ENCODE measurements at places on chromosomes 16 and 17.

GRCh38 chr16:23781176-23781575 lies 26.4 kb downstream of the CHP2 start:
- DNase-seq = no peak

DNA sequence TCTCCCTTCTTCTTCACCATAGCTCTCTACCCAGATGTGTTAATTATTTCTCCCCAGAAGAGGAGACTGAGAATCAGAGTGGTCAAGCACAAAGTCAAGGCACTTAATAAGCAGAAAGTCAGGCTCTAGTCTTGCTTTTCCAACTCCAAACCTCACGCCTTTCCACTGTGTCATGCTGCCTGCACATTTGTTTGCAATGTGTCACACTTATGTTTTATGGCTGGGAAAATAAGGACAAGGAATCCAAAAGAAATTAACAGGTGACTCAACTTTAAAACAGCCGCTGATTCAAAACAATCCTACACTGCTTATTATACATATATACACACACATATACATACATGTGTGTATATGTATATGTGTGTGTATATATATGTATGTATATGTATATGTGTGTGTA lies 255.7 kb upstream of the DYNLRB2 start:
- DNase-seq = no peak

- no peak for DNase-seq
These were observed 48.5 kb downstream of the CDH13 start for GRCh38 chr16:82675300-82675699.

- DNase-seq = no peak
These were observed 39.3 kb downstream of the SMG6 start for GRCh38 chr17:2264067-2264860.

- DNase-seq = no peak
These were observed 194.4 kb downstream of the ANKFN1 start for GRCh38 chr17:56347639-56348038.

- no peak for DNase-seq
These were observed 74.8 kb upstream of the GRIN2A start for GRCh38 chr16:10256784-10257641.

GRCh38 chr16:10558746-10559641 lies 21.4 kb downstream of the EMP2 start:
- DNase-seq = no peak

GRCh38 chr17:44688675-44689476 lies 700 bp downstream of the CCDC43 start:
- DNase-seq = no peak

DNA sequence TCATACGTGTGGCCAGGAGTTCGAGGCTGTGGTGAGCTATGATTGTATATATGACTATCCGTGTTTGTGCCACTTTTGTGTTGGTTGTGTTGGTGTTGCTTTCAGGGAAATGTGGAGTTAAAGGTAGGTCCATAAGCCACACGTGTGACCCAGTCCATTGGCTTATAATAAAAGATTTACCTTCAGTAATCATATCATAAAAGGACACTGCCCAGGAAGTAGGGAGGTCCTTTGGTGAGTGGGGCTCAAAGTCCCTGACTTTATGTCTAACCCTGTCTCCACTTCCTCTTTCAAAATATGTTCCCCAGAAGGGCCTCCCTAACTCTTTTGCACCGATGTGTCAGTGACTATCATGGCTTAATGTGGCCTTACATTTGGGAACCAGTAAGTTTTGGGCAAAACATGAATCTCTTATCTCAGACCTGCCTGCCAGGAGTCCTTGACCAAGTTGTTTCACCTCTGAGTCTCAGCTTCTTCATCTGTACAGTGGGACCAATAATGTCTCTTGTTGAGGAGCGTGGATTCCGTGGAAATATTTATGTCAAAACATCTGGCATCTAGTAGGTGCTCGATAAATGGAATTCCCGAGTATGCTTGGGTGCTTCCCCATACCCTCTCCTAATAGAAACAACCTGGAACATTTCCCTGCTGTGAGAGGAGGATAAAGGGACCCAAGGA lies 4.8 kb downstream of the TNP2 start:
- no peak for DNase-seq

DNA sequence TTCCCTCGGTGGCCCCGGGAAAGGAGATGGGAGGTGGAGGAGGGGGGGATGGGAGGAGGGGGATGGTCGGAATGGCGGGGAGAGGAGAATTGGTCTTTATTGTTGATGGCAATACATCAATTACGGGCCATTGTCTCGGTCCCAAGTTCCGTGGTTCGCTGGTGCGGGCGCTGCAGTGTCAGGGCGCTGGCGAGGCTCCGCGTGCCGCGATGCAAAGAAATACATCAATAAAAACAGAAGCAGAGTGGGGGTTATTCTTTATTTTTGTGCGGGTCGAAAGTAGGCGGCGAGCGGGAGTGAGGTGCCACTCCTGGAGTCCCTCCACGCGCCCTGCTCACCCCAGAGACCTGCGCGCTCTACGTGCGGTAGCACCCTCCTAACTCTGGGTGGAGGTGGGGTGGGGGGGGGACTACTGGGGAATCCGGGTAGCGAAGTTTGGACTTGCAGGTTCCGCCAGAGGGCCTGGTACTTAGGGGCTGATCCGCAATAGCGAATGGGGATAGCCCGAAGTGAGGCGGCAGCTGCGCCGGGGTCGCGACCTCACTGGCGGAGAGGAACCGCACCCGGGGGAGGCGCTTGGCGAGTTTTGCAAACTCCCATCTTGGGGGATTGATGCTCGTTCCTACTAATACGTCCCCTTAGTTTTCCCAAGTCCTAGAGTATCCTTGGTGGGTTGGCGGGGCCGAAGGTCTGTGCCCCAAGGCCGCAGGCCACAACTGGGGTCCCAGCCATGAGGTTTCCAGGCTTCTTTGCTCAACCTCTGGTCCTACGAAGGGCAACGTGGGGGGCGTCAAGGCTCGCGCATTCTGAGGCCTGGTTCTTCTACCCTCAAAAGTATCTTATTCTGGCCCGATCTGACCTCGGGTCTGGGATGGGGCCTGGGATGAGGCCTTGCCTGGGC lies 3.5 kb upstream of the SALL1 start:
- no peak for DNase-seq

GRCh38 chr17:71995590-71995989 lies 125.2 kb upstream of the SOX9 start:
- DNase-seq = no peak

- no peak for DNase-seq
These were observed 158.6 kb downstream of the PMP22 start for GRCh38 chr17:15106540-15106939.

DNA sequence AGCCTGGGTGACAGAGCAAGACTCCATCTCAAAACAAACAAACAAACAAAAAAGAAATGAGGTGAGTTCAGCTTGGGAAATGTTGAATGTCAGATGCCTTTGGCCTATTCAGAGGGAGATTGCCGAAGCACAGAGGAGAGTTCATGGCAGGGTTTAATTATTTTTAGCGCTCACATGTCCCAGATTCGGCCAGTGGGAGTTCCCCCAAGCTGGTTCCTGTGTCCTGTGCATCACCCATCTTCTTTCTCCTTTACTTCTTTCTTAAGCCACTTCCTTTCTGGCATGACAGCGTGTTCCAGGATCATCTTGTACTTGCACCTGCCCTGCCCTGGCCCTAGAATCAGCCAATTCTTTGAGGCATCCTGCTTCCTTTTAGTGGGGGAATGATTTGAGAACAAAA lies 9.2 kb downstream of the MPV17L start:
- peak; percentile 41 for DNase-seq

DNA sequence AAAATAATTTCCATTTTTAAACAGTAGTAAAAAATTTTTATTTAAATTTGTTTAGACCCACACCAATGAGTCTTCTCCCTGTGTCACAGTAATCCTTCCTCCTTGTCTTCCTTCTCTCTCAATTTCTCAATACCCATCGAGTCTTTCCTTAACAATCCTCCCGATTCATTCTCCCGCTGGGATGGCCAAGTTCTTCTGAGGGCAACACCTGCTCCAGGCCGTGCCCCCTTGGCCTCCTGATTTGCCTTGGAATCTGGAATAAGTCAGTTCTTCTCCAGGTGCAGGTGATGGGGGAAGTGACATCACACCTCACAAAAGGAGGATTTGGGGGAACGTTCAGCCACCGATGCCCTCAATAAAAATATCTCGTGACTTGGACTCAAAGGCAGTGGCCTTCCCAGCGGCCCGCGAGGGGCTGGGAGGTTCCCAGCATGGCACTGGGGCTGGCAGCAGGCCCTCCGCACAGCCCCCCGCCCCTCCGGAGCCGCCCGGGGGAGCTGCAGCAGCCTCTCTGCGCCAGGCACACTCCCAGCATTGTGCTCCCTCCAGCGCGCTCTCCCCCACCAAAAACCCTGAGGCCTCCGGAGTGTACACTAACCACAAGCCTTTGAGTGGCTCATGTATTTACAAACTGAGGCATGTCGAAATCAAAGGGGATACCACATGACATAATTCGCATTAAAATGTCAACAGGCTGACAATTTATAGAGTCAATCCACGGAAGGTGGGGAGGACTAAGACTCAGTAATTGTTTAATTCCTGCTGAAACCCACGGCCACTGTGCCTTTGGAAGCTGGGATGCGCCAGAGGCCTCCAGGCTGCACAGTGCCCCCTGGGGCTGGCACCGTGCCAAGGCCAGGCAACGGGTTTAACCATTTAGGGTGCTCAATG lies 120.5 kb downstream of the ZFHX3 start:
- DNase-seq = no peak

GRCh38 chr17:28811651-28812090 lies 30.9 kb downstream of the FAM222B start:
- no peak for DNase-seq

DNA sequence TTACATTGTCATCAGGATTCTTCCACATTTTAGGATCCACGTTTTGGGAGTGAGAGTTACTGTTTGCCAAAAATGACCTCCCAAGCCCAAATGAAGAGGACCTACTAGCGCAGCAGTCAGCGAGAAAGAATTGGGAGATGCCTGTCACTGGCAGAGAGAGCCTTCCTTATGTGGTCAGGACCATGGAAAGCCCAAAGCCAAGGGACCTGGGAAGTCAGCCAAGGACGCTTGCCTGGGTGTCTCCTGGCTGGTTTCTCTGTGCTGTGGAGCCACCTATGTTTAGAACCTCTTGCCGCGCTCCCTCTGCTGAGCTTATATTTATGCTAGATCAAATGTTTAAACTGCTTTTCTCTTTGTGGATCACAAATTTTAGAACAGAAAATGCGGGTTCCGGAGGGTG lies 24.9 kb upstream of the RHBDL3 start:
- no peak for DNase-seq

GRCh38 chr16:75580-76501 lies 2.2 kb upstream of the MPG start:
- DNase-seq = no peak

DNA sequence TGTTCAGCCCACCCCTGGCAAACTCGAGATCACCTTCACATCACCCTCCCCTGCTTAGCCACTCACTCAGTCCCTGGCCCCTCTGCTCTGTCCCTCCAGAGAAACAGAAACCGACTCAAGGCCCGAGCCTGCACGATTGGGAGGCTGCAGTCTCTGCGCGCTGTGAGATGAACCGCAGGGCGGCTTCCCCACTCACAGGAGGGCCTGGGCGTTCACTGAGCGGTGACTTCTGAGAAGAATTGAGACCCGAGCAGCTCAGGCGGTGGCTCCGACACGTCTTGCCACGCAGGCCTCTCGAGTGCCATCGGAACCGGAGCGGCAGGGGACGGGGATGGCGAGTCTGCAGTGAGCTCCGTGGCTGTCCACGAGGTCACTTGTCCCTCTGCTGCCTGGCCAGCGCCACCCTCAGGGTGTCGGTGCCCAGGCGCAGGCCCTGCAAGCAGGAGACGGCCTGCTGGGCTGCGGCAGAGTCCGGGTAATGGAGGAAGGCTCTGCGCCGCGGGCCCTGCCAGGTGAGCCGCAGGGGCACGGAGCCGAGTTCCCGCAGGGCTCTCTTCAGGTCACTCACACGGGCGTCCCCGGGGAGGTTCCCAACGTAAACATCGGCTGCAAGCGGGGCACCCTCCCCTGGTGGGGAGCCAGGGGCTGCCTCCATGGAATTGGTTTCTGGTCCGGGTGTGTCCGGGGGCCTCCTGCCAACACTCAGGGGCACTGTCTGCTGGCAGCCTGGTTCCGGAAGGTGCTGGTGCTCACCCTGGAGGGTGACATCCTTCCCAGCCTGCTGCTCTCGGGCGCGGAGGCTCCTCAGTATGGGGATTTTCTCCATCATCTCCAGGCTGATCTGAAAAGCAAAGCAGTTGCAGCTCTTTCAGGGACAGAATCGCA lies 21.6 kb downstream of the FOXF1 start:
- no peak for DNase-seq

- no peak for DNase-seq
These were observed 221.2 kb downstream of the PRKCA start for GRCh38 chr17:66523378-66524200.

DNA sequence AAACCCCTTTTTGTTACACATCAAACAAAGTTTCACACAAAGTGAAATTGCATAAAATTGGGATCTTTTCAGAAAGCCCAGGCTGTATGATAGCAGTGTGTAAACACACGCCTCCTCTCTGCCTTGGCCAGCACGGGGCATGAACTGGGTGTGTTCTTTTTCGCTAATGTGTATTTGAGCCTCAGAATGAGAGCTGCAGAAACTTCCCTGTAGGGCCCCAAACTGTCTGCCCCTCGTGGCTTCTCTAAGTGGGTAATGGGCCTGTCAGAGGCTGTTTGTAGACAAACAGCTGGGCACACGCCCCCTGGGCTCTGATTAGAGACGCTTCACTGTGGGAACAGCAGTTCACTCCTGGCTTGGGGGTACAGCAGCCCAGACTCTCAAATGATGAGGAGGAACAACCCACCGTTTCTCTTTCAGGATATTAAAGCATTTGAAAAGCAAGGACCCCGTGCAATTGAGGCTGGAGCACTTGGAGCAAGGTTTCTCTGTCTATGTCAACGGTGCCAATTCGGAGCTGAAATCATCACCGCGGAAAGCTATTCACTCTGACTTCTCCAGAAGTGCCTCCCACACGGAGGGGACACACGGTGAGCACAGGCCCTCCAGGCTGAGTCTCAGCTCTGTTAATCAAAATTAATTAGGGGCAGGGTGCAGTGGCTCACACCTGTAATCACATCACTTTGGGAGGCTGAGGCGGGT lies 78.4 kb downstream of the KATNIP start:
- no peak for DNase-seq

All from mesenteric fat pad (tissue), 1 donor.